Activated T-cell treated with anti-CD3 and anti-CD28 coated beads, Interleukin-2, amount 50 U/mL, for 4 hours (primary cell): ENCODE measurements at places on chromosomes 6 and 20. TPM values are rescaled to one million over a fixed set of nuclear protein-coding genes. Genes with fewer than 3 reads are reported as not detected.

The OVOL2 gene
- not detected for total RNA-seq

DNA sequence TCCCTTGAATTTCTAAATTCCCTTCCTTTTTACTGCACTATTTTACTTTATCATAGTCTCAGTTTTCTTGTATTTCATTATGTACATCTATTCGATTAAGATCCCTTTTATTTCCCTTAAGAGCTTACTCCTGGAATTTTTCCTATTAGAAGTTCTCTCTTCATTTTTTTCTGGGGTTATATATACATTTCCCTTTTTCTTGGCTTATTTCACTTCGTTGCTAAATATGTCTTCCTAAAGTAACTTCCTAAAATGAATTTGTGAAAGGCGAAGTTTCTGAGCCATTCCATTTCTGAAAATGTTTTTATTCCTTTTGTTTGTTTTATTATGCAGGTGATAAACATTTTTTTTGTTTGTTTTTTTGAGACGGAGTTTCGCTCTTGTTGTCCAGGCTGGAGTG lies 5.9 kb upstream of the CD109 start:
- DNase-seq = no peak

DNA sequence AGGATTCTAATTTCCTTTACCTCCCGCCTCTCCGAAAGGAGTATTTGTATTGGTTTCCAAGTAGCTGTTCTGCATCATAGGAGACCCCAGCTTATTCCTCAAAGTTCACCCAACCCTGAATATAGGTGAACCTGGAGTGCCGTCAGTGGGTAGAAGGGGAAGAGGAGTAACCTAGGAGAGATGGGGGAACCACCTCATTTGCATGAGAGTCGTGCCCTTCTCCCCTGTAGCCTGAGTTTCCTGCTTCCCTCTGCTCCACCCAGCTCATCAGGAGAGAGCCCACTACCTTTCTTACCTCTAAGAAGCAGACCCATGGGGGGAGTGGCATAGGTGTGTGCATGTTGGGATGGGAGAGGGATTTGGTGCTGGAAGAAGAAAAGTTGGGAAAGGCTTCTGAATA lies 17.3 kb upstream of the WFDC2 start:
- DNase-seq = no peak

- no peak for DNase-seq
Observed at GRCh38 chr6:147136057-147136456, 68.2 kb upstream of the STXBP5 start.

- no peak for DNase-seq
Observed at GRCh38 chr20:10647471-10647870, 26.3 kb downstream of the JAG1 start.
